ENCODE measurements at places on chromosomes 4 and X.

GRCh38 chrX:136214551-136214950 lies 36.6 kb downstream of the MAP7D3 start:
- no peak for DNase-seq

- DNase-seq = no peak
Observed at GRCh38 chrX:8204169-8204935, 33.3 kb upstream of the VCX2 start.

GRCh38 chr4:169416997-169417396 lies 146.2 kb upstream of the SH3RF1 start:
- no peak for DNase-seq

DNA sequence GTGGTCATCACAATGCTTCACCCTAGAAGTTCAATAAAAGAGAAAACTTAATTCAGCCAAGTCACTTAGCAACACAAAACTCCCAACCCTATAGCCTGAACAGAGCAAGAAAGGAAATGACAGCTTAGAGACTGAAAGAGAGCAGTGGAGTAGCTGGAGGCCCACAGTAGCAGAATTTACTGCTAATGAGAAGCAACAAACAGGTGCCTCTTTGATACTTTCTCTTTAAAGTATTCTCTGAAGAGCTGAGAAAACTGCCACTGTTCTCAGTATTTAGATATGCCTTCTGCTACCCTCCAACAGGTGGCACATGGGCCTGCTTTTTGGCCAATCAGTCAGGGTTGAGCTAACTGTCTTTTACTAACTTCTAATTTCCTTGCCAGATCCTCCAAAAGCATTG lies 240.0 kb downstream of the GPC3 start:
- DNase-seq = no peak

DNA sequence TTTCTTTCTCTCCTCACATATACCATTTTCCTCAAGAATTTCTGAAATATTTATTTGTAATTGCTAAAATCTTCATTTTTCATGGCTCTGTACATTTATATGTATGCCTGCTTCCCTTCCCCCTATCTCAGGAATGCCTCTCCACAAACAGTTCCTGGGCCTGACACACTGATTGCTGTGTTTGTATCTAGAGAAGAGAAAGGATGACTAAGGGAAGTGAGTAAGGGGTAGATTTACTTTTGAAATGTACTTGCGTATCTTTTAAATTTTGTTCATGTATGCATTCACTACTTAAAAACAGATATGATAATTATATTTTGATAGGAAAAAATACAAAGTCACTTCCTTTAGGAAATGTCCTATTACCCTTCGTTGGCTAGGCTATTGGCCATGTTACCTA lies 790.8 kb downstream of the PCDH18 start:
- DNase-seq = no peak

DNA sequence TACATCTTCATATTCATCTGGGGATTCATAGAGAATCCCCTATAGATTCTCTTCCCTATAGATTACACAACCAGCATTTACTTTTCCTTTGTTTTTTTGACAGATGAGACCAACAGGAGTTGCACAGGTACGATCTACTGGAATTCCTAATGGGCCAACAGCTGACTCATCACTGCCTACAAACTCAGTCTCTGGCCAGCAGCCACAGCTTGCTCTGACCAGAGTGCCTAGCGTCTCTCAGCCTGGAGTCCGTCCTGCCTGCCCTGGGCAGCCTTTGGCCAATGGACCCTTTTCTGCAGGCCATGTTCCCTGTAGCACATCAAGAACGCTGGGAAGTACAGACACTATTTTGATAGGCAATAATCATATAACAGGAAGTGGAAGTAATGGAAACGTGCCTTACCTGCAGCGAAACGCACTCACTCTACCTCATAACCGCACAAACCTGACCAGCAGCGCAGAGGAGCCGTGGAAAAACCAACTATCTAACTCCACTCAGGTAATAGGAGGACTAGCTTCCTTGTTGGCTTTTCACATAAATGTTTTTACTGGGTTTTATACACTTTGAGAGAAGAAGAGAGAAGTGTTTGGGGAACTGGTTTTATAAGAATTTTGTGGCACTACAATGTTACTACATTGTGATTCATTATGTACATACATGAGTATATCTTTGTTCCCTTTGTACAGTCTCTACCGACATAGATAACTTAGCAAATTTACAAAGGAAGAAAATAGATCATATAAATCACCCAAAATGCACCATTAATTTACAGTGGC lies 137.2 kb downstream of the DIPK2B start:
- DNase-seq = no peak

GRCh38 chrX:125005863-125006262 lies 313.8 kb upstream of the TEX13C start:
- no peak for DNase-seq

DNA sequence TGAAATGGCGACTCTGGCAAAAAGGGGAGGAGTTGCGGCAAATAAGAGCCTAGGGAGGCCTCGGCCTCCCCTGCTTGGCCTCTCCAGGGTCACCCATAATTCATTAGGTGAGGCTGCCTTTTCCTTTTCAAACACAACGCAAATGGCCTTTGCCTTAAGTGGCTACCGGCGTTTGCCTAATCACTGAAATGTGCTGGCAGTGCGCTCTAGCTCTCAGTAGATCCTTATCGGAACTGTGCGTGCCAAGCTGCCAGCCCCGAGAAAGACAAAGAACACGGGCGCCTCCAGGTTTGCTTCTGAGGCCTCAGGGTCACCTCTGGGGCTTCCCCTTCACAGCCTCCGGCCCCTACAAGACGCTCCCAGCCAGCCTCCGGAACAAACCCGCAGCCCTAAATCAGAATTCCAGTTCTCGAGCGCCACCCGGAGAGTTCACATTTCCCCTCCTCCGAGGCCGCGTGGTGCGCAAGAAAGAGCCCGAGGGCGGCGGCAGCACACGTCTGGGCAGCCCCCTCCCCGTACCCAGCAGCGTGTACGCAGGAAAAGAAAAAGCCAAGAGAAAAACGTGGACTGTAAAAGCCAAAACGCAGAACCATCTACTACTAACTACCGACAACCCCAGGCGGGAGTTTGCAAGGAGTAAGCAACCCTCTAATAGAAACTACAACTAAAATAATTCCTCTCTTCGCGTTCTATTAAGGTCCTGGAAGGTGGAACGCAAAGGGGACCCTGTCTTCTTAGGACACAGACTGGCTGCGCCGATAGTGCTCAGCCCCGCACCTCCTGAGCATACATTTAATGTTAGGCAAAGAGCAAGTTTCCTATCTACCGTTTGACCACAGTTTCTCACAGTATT lies 76.5 kb upstream of the BCOR start:
- peak; percentile 60 for DNase-seq

Data from stimulated activated CD4-positive, alpha-beta T cell treated with anti-CD3 and anti-CD28 coated beads, Interleukin-2, amount 100 ng/mL, for 48 hours (primary cell).